ENCODE measurements at places on chromosomes 3 and 15. TPM values are rescaled to one million over a fixed set of nuclear protein-coding genes. Genes with fewer than 3 reads are reported as not detected.

FSIP1 gene
- 1.3 TPM for total RNA-seq

TADA3 gene
- 71.8 TPM for total RNA-seq

CNTN6 gene
- not detected for total RNA-seq

GASK1A gene
- total RNA-seq: 2.2 TPM

STOML1 gene
- 20.4 TPM for total RNA-seq
